Epithelial cell of proximal tubule (primary cell): ENCODE measurements at places on chromosomes 1 and 21.

DNA sequence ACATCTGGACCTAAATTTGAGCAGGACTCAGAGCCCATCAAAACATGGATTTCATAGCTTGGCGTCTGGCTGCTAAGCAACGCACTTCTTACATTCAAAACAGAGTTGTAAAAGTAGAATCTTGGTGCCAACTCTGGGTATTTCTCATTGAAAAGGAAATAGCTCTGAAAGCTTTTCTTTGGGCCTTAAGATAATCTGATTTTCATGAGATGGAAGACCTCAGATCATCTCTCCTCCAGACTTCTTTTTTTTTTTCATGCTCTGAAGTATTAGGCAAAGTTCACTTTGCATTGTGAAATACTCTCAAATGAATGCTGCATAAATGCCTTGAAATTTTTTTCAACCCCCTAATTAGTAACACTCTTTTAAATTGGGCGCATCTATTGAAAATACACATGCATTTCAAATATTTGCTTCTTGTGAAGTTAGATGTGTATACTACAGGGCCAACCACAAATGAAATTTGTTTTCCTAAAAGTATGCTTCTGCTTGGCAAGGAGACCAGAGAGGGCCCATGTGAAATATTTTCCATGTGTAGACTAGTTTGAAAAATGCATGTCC is 4.2 kb downstream of the ADAMTS5 start:
- DNase-seq: no peak

DNA sequence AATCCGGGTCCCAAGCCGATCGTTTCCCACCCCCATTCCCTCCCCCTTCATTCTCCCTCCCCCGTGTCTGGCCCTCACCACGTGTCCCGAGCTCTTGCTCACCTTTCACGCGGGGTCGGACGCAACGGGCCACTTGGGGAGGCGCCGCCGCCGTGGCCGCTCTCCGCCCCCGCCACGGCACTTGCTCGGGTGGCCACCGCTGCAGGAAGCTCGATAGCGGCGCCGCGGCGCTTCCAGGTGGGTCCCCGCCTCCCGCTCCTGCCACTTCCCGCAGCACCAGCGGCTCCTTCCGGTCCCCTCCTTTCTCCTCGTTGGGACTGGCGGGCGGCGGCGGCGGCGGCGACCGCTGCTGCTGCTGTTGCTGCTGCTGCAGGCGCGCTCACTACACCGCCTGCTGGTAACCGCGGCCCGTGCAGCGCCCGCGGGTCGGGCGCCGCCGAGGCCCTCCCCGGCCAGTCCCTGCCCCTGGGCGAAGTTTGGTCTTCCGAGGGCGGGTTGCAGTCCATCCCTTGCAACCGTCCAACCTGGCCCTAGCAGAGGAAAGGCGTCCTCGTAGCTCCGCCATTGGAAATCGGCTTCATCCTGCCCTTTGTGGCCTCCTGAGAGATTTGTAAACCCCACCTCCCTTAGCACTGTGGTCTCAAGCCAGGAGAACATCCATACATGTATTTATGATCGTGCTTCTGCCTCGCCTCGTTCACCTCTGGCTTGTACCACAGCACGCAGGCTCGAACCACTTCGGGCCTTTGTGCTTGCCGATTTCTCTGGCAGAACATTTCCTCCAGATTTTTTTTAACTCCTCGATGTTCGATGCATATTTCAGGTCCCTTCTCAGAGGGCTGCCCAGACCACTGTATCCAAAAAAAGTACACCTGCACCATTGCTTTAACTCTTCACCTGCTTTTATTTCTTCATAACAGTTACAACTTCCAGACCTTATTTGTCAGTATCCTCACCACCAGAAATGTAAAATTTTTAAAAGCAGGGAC is 996 bp upstream of the ZZZ3 start:
- DNase-seq: peak; percentile 22

DNA sequence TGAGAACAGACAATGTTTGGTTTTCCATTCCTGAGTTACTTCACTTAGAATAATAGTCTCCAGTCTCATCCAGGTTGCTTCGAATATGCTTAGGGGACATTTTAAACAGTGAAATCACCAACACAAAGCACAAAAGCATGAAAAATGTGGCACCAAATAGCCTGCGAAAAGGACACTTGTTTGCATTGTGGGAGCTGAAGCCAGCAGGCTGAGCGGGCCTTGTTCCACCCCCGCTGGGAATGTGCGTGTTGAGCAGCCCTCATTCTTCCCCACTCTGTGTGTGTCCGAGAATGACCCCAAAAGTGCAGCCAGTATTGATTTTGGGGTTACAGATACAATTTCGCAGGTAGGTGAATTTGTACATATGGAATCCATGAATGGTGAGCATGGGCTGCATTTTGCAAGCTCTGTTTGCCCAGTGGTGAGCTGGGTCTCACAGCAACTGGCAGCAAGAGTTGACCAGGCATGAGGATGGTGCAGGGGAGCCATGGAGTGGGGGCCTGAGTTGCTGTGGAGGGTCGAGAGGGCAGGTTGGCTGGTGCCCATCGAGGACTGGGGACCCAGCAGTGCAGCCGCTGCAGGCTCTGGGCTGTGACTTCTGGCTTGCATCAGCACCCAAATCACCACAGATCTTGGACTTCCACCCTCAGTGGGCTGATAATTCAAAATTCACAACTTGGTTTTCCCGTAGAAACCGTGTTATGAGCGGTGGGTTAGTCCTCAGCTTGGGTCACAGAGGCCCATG is 29.4 kb downstream of the NENF start:
- DNase-seq: no peak

- no peak for DNase-seq
These were observed 2.3 kb downstream of the SLC2A5 start for GRCh38 chr1:9066945-9067807.

DNA sequence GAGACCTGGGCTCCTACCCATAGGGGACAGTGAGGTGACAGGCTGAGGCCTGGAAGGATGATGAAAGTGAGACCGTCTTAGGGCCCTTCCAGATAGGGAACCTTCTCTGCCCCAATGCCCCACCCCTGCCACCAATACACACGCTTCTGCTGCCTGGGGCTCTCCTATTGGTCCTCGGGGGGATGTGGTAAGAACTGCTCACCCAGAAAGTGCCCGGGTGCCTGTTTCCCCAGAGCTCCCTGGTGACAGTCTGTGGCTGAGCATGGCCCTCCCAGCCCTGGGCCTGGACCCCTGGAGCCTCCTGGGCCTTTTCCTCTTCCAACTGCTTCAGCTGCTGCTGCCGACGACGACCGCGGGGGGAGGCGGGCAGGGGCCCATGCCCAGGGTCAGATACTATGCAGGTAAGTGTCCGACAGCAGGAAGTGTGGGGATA is 948 bp downstream of the SEMA4A start:
- DNase-seq: no peak

DNA sequence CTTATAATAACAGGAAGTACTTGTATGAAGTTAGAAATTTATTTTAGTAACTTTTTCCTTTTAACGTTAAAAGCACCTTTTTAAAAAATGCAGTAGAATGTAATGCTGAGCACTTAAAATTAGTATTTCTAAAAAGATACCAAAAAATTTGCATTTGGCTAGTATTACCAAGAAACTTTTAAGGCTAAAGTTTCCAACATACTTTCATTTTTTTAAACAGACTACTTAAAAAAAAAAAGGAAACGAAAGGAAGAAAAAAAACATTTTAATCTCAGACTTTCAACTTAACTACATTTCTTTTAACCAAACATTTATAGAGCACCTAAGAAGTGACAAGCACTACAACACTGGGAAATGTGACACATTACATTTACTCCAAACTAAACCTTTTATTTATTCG is 2.8 kb downstream of the ARID4B start:
- DNase-seq: no peak

DNA sequence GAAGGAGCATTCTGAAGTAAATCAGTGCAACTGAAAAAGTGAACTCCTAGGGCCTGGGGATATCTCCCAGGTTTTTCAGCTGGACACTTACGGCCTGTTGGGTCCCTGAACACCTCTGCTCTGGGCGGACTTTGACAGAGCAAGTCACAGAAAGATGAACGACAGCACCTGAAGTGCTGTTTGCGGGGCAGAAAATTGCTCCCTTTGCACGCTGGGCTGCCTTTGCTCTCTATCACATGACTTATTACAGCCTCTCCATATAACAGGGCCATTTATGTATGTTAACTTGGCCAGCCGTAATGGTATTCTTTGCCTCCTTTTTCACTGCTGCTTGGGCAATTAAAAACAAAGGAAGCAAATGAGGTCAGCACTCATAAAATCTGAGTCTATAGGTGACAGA is 332.9 kb downstream of the BARHL2 start:
- no peak for DNase-seq

DNA sequence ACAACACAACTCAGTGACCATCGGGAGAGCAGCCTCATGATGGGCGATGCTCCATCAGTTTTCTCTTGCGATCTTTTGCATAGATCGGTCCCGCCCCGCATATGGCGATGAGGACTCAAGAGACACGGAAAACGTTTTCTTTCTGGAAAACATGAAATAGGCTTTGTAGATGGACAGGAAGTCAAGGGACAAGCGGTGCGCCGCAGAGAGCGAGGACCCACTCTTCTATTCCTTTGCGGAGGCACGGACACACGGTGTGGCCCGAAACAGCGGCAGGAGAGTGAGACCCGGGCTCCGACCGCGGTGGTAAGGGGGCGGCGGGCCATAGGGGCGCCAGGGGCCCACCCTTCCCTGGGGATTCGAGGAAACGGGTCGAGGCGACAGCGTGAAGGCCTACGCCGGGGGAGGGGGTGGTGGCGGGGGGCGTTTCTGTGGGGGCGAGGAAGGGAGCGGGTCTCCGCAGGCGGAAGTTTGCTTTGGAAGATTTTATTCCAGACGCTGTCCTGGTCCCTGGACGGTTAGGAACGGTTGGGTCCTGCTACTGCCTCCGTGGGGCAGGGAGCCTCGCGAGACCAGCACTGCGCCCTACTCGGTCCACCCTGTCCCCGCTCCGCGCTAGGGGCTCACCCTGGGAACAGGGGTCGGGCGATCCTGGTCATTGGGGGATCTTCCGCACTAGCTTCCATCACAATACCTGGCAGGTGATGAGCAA is 796 bp upstream of the TDRKH start:
- no peak for DNase-seq

GRCh38 chr21:39634507-39634906 is 21.8 kb downstream of the B3GALT5 start:
- no peak for DNase-seq
